ENCODE measurements at places on chromosomes 6 and 20.

DNA sequence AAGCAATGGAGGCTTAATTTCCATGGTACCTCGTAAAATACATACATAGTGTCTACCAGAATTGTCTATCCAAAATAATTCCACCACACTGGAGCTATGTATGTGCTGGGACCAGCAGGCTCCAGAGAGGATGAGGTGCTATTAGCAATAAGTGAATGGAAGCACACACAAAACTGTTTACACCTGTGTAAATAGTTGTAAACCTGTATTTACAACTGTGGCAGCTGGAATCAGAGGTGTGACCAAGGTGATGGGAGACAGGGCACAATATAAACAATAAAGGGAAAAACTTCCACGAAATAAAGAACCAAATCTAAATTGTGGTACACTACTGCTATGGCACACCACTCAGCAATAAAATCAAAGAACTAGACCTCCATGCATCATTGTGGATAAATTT, 14.4 kb downstream of the RARS2 start:
- DNase-seq, result no peak

GRCh38 chr6:79072640-79073181, 5.3 kb downstream of the PHIP start:
- no peak for DNase-seq

- DNase-seq, result no peak
Measured at GRCh38 chr6:148854992-148855391, 108.2 kb downstream of the UST start.

DNA sequence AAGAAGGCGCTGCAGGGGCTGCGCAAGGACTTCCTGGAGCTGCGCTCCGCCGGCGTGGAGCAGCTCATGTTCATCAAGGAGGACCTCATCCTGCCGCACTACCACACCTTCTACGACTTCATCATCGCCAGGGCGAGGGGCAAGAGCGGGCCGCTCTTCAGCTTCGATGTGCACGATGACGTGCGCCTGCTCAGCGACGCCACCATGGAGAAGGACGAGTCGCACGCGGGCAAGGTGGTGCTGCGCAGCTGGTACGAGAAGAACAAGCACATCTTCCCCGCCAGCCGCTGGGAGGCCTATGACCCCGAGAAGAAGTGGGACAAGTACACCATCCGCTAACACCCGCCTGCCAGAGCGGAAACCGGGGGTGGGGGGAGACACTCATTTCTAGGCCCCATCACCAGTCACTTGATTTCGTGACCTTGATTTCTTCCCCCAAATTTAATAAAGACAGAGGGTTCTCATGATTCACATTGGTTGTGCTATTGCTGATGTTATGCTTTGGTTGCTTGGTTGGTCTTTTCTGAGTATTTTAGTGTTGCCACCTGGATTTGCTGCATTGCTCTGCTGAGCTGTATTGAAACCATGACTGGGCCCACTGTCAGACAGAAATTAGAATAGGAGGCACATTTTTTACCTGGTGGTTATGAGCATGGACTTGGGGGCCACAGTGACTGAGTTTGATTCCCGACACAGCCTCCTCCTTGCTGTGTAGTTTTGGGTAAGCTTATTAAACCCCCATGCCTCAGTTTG, 1.5 kb downstream of the FAM50B start:
- DNase-seq, result peak; percentile 39

DNA sequence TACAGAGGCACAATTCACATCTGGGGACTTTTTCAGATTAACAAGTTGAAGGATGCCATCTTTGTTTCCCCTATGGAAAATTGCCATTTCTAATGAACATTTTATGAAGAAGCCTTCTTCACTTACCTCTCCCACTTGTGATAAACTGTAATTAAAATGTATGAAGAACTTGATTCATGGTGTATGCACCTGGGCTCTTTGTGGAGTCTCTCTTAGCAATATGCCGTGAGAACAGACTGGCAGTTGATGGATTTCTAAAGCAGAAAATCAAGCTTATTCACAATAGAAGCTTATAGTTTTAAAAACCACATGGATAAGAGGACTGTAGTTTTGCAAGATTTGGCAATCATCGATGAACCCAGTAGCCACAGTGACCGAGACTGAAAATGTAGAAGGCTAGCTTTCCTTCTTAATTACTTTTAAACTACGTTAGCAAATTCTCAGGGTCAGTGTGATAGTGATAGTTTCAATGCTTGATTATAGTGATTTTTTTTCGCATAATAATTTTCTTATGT, 270.6 kb downstream of the PRL start:
- no peak for DNase-seq

DNA sequence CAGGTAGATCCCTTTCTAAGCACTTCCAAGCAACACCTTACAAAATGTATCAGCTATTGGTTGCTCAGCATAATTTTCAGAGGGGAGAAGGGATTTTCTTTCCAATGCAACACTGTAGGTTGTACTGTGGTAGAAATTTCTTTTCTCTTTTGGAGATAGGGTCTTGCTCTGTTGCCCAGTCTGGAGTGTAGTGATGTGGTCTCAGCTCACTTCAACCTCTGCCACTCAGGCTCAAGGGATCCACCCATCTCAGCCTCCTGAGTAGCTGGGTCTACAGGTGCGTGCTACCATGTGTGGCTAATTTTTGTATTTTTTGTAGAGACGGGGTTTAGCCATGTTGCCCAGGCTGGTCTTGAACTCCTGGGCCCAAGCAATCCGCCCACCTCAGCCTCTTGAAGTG, 16.3 kb downstream of the RAD21L1 start:
- DNase-seq, result no peak

DNA sequence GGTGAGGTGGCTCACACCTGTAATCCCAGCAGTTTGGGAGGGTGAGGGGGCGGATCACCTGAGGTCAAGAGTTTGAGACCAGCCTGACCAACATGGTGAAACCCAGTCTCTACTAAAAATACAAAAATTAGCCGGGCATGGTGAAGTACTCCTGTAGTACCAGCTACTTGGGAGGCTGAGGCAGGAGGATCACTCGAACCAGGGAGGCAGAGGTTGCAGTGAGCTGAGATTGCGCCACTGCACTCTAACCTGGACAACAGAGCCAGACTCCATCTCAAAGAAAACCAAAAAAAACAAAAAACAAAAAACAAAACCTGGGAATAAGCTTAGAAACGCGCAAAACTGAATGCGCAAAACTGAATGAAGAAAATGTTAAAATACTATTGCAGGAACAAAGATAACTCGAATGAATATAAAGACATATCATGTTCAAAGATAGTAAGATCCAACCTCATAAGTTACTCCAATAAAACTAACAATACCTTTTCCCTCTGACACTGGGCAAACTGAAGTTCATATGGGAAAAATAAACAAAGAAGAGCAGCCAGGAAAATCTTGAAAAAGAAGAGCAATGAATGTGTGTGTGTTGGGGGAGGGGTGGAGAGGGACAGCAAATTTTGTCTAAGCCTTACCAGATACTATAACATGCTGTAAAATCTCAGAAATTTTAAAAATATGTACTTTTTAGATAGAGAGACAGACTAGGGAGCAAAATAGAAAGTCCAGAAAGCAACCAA, 101.0 kb upstream of the BEND3 start:
- DNase-seq, result no peak

- DNase-seq, result no peak
Measured at GRCh38 chr20:25573288-25574251, 11.8 kb downstream of the NINL start.

DNA sequence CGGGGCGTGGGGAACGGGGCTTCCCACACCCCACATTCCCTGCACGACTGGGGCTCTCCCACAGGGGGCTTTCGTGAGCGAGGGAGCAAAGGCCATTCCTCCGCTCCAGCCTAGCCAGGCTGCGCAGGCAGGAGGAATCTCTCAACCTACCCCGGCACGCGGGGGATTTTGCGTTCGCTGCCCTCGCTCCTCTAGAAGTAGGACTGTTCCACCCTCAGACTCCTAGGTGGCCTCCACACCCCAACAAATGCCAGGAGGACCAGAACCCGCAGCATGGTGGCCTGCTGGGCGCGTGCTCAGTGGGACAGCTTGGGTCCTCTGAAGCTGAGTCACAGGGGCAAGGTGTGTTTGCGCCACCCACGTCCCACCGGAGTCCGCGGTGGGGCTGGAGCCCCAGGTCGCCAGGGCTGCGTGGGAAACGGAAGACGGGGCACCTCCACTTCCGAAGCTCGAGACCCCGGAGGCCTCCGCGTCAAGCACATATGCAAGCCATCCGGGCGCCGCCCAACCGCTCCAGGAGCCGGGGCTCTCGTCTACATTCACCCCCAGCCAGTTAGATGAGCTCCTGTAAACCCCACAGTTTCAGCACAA, 1938.5 kb upstream of the DEFB115 start:
- DNase-seq, result no peak

DNA sequence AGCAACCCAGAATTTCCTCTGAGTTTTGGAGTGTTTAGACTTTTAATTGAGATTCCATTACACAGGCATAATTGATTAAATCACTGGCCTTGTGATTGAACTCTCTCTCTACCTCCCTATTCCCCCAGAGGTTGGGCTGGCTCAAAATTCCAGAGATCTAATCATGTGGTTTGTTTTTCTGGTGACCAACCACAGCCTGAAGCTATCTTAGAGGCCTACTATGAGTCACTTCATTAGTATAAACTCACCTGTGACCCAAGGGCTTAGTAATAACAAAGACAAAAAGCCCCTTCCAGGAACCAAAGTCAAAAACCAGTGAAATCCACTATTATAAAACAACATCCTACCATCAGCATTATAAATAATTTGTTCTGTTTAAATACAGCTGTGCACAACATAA, 992.5 kb upstream of the CITED2 start:
- DNase-seq, result no peak

- DNase-seq, result no peak
Measured at GRCh38 chr20:34643928-34644327, 33.0 kb downstream of the PIGU start.

DNA sequence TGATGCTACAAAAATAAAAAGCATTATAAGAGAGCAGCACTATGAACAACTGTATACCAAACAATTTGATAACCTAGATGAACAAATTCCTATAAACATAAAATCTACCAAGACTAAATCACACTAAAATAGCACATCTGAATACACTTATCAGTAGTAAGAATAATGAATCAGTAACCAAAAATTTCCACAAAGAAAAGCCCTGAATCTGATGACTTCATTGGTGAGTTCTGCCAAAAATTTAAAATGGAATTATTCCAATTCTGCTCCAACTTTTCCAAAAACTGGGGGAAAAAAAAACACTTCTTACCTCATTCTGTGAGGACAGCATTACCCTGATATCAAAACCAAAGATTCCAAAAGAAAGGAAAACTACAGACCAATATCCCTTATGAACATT, 206.2 kb downstream of the WDR27 start:
- DNase-seq, result no peak

DNA sequence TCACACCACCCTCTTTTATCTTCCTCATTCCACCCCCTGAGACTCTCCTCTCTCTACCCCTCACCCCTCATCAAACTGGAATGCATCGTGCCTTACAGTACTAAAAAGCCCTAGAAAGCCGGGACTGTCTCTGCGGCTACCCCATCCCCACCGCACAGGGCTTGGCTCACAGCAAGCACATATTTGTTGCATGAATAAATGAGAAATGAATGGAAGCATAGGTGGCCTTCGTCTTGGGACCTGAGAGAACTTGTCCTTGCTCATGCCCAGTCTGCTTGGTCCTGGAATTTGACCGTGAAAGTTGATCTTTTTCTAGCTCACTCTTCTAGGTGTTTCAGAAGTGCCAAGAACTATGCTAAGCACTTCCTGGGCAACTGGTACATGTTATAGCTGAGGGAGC, 53.3 kb downstream of the APCDD1L start:
- DNase-seq, result no peak

GRCh38 chr6:4763921-4764320, 12.3 kb upstream of the CDYL start:
- no peak for DNase-seq

- no peak for DNase-seq
Measured at GRCh38 chr20:53423587-53424146, 170.0 kb downstream of the ZNF217 start.

GRCh38 chr20:13898012-13898612, 92.3 kb downstream of the SEL1L2 start:
- no peak for DNase-seq

- DNase-seq, result no peak
Measured at GRCh38 chr6:10520468-10520867, 683 bp upstream of the GCNT2 start.

DNA sequence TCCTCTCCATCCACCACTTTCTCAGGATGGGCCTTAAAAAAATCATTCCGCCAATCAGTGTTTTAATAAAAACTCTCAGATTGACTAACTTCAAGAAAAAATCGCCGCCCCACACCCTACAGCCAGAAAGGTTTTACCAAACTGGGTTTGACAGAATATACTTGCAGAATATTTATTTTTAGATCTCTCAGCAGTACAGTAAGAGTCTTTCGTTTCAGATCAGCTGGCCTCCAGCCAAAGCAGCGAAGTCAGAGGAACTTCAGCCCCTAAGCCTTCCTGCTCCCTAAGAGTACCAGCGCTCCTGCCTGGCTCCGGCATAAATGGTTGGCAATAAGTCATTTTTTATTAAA, 24.7 kb downstream of the TBC1D7 start:
- no peak for DNase-seq

DNA sequence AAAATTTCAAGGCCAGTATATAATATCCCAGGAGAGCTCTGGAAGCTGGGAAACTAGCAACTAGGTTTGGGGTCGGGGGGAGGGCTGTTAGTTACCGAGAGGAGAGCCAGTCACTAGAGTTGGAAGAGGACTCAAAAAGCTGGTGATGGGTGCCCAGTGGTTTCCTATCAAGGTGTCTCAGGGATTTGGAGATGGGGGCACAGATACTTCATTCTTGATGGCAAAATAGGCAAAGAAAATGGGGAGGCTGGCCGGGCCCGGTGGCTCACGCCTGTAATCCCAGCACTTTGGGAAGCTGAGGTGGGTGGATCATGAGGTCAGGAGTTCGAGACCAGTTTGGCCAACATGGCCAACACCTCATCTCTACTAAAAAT, 805 bp downstream of the PHF1 start:
- DNase-seq, result no peak

DNA sequence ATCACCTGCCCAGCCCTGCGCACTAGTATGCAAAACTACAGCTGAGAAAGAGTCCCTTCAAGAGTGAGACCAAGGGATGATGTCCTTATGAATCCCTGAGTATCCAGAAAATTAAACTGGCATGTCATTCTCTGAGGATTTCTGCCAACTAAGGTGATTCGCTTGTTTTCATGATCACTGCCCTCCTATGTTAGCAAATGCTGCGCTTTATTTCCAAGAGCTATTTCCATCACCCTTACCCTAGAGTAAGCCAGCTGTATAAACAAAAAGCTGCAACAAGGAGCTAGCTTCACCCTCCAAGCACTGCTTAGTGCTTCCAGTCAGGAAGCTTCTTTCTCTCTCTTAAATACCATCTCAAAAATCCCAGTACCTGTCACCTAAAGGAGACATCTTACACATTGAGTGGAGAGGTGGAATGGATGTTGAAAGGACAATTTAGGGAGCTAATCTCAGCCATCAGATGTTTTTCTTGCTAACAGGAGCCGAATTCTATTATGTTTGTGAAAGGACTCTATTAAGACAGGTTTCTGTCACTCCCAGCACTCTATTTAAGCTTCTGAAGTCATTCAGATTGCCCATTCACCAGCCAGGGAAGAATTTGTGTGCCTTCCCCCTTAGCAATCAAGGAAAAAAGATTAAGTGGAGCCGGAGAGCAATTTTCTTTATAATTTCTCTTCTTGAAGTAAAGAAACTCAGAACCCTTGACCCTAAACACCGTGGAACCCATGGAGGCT, 322.2 kb downstream of the NRN1 start:
- no peak for DNase-seq

- no peak for DNase-seq
Measured at GRCh38 chr6:29970711-29971110, 28.4 kb downstream of the HLA-A start.

Measured in activated gamma-delta T cell treated with anti-CD3 and anti-CD28 coated beads, Interleukin-2, amount 50 U/mL, for 16 hours (primary cell).